Activated naive CD4-positive, alpha-beta T cell treated with anti-CD3 and anti-CD28 coated beads, Interleukin-2, amount 10 ng/mL, durations not matched to agents 7 days and 5 days (primary cell): ENCODE measurements at places on chromosomes 13 and 19.
A peak's percentile ranks its signal among the peaks of the same experiment; 100 is the strongest.

DNA sequence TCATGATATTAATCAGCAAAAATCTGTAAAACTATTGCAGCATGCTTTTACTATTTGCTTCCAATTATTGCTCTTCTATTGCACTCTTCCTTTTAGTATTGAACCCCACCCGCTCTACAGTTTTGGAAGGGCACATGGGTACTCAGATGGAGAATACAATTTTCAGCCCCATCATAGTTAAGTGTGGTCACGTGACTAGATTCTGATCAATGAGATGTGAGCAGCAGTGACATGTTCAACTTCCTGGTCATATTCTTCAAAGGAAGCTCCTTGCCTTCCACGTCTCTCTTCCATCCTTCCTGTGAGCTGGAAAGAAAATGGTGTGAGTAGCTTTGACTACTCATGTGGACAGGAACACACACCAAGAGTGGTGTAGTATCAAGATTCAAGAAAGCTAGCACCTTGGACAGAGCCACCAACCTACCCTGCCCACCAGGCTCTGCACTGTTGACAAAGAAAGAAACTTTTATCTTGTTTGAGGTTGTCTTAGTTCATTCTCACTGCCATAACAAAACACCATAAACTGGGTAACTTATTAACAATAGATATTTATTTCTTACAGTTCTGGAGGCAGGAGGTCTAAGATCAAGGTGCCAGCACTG is 3.8 kb upstream of the FGF14 start:
- peak; percentile 32 for DNase-seq
- no peak overlapping the region for H3K4me3 ChIP-seq
- H3K36me3 ChIP-seq, result no peaks in the 10 kb centered on the region
- peaks cover 19% of the 10 kb centered on the region for H3K4me1 ChIP-seq
- H3K27ac ChIP-seq, result no peak overlapping the region

GRCh38 chr19:35317464-35318043 is 11.4 kb upstream of the CD22 start:
- H3K27me3 ChIP-seq, result peaks cover 47% of the 10 kb centered on the region
- no peaks in the 10 kb centered on the region for H3K36me3 ChIP-seq
- no peak overlapping the region for H3K27ac ChIP-seq
- H3K4me3 ChIP-seq, result no peak overlapping the region

- no peaks in the 10 kb centered on the region for H3K27me3 ChIP-seq
- no peaks in the 10 kb centered on the region for H3K4me1 ChIP-seq
- H3K4me3 ChIP-seq, result no peak overlapping the region
- no peak overlapping the region for H3K27ac ChIP-seq
- no peak for DNase-seq
Observed at GRCh38 chr13:105008604-105009003, 1526.9 kb downstream of the EFNB2 start.

DNA sequence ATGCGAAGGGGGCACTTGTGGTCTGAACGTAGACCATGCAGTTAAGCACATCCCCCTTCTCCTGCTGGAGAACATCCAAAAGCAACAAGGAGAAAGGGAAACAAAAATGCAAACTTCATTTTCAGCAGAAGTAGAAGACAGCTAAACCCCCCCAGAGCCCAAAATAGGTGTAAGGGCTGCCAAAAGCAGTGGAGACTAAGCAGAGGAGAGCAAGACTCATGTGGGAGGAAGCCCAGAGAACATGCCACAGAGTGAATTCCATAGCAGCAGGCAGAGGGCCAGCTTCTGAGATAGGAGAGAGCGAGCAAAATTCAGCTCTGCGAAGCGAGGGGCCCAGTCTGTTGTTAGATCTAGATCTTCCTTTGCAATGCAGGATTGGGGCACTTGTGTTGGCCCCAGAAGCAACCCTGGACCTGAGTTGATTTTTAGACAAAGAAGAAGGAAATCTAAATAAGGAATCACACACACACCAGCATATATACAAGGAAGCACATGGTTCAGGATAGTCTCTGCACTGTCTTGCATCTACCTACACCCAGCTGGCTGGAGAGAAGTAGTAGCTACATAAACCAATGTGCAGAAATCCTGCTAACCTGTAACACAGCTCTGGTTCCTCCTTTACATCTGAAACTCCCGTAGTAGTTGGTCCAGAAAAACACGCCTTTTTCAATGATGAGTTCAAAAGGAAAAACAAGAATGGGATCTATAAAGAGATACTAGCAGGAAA is 199.6 kb downstream of the SPRY2 start:
- H3K36me3 ChIP-seq, result no peaks in the 10 kb centered on the region
- no peak overlapping the region for H3K27ac ChIP-seq
- H3K27me3 ChIP-seq, result no peaks in the 10 kb centered on the region
- no peak for DNase-seq
- H3K4me3 ChIP-seq, result no peak overlapping the region
- no peaks in the 10 kb centered on the region for H3K4me1 ChIP-seq

GRCh38 chr19:40377876-40378385 is 12.1 kb downstream of the HIPK4 start:
- no peak overlapping the region for H3K4me3 ChIP-seq
- peaks cover 6% of the 10 kb centered on the region for H3K36me3 ChIP-seq
- DNase-seq, result no peak
- no peak overlapping the region for H3K27ac ChIP-seq
- no peaks in the 10 kb centered on the region for H3K27me3 ChIP-seq

- H3K27me3 ChIP-seq, result no peaks in the 10 kb centered on the region
- H3K4me3 ChIP-seq, result no peak overlapping the region
- no peak for DNase-seq
- no peak overlapping the region for H3K27ac ChIP-seq
- H3K36me3 ChIP-seq, result no peaks in the 10 kb centered on the region
Observed at GRCh38 chr13:42539670-42540069, 34.3 kb upstream of the TNFSF11 start.

- peaks cover 28% of the 10 kb centered on the region for H3K27me3 ChIP-seq
- DNase-seq, result peak; percentile 38
- no peaks in the 10 kb centered on the region for H3K36me3 ChIP-seq
- H3K4me1 ChIP-seq, result no peaks in the 10 kb centered on the region
- H3K4me3 ChIP-seq, result no peak overlapping the region
Observed at GRCh38 chr19:42023121-42023942, 29.3 kb upstream of the ATP1A3 start.

GRCh38 chr19:51093510-51094345 is 11.0 kb upstream of the KLK14 start:
- H3K36me3 ChIP-seq, result peaks cover 12% of the 10 kb centered on the region
- no peak overlapping the region for H3K4me3 ChIP-seq
- DNase-seq, result no peak
- no peak overlapping the region for H3K27ac ChIP-seq

DNA sequence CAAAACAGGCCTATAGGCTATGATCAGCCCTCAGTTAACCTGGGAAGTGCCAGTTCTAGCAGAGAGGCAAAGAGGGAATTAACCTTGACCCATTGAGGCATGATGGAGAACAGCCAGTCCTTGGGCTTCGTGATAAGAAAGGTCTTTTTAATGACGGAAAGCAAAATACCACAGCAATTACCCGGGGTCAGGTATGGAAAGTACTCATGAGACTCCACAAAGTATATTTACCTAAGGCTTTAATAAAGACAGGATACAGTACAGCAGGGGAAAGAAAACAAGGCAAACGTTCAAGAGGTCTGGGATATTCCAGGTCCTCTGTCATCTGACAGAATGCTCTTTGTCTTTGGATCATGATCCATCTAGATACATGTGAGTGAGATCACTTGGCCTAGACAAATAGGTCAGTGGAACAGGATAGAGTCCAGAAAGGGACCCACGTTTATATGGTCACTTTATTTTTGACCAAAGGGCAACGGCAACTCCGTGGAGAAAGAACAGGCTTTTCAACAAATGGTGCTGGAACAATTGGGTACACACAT is 52.2 kb downstream of the WDFY2 start:
- peaks cover 3% of the 10 kb centered on the region for H3K36me3 ChIP-seq
- peaks cover 23% of the 10 kb centered on the region for H3K4me1 ChIP-seq
- no peak overlapping the region for H3K4me3 ChIP-seq
- H3K27ac ChIP-seq, result no peak overlapping the region
- DNase-seq, result no peak
- no peaks in the 10 kb centered on the region for H3K27me3 ChIP-seq

- no peaks in the 10 kb centered on the region for H3K4me1 ChIP-seq
- no peaks in the 10 kb centered on the region for H3K36me3 ChIP-seq
- H3K4me3 ChIP-seq, result no peak overlapping the region
- H3K27me3 ChIP-seq, result peaks cover 5% of the 10 kb centered on the region
- no peak overlapping the region for H3K27ac ChIP-seq
Observed at GRCh38 chr13:24734950-24735349, 29.0 kb upstream of the RNF17 start.

DNA sequence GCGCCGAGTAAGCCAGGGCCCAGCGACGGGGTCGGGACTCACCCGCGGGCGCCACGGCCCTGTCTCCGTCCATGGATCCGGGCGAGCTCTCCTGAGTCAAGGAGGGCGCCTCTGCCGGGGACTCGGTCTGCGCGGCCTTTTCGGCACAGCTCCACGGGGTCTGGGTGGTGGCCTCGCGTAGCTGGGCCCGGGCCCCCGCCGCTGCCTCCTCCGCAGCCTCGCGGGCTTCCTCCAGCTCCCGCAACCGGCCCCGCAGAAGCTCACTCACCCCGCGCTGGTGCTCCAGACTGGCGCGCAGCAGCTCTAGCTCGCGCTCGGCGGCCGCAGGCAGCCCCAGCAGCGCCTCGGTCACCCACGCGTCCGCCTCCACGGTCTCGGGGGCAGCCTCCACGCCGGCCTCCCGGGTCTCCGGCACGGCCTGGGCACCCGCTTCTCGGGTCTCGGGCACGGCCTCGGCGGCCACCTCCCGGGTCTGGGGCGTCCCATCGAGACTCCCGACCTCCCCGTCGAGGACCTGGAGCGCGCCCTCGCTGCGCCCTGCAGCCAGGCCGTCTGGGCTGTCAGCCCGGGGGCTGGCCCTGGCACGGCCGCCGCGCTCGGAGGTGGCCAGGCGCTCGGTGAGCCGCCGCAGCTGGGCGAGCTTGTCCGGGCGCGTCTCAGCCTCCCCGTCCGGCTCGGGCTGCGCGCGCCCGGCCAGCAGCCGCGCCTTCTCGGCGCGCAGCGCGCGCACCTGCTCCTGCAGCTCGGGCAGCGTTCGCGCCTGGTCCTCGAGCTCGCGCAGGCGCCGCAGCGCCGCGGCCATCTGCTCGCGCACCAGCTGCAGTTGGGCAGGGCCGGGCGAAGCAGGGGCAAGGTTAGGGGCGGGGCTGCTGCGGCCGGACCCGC is 8.4 kb downstream of the KANK3 start:
- H3K36me3 ChIP-seq, result peaks cover 3% of the 10 kb centered on the region
- peaks cover 89% of the 10 kb centered on the region for H3K27me3 ChIP-seq
- peak; percentile 58 for DNase-seq
- no peak overlapping the region for H3K27ac ChIP-seq

DNA sequence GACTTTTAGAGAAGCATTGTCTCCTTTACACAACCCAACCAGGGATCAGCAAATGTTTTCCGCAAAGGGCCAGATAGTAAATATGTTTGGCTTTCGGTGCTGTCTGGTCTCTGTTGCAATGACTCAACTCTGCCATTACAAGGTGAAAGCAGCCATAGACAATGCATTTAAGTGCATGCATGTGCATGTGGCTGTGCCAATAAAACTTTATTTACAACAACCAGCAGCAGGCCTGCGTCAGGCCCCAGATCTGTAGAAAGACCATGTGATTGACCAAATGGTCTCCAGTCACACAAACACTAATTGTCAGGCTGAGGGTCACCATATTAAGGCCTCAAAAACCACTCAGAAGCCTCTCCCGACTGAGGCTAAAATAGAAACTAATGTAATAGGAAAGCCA is 8.1 kb downstream of the RAB20 start:
- no peak overlapping the region for H3K27ac ChIP-seq
- no peak for DNase-seq
- H3K4me1 ChIP-seq, result peaks cover 2% of the 10 kb centered on the region
- peaks cover 6% of the 10 kb centered on the region for H3K36me3 ChIP-seq
- H3K27me3 ChIP-seq, result peaks cover 9% of the 10 kb centered on the region

- no peaks in the 10 kb centered on the region for H3K36me3 ChIP-seq
- H3K4me3 ChIP-seq, result no peak overlapping the region
- peaks cover 85% of the 10 kb centered on the region for H3K27me3 ChIP-seq
- DNase-seq, result no peak
- no peak overlapping the region for H3K27ac ChIP-seq
- H3K4me1 ChIP-seq, result peaks cover 2% of the 10 kb centered on the region
Observed at GRCh38 chr13:110413676-110414040, 106.6 kb downstream of the COL4A2 start.

DNA sequence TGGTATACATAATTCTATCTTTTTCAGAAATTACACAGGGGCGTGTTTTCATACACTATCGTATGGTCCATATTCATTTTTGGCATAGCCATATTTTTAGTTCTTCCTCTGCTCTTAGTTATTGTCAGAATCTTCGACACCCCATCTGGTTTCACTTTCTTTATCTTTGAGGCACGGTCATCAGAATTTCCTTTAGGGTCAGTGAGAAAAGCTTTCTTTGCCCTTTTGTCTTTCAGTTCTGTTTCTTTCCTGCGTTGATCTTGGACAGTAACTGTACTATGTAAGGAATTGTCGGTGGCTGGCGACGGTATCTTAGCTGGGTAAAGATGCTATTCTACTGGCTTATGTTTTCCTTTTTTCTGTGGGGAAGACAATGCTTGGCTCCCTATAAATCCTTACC is 10.6 kb upstream of the KIR2DL4 start:
- H3K27me3 ChIP-seq, result peaks cover 21% of the 10 kb centered on the region

- no peak for DNase-seq
- H3K4me3 ChIP-seq, result no peak overlapping the region
- peaks cover 41% of the 10 kb centered on the region for H3K36me3 ChIP-seq
- no peak overlapping the region for H3K27ac ChIP-seq
- peaks cover 30% of the 10 kb centered on the region for H3K4me1 ChIP-seq
Observed at GRCh38 chr19:4266253-4267000, 12.6 kb upstream of the SHD start.

- no peaks in the 10 kb centered on the region for H3K27me3 ChIP-seq
- H3K36me3 ChIP-seq, result no peaks in the 10 kb centered on the region
- DNase-seq, result no peak
- no peak overlapping the region for H3K27ac ChIP-seq
Observed at GRCh38 chr13:103799028-103799427, 732.8 kb upstream of the SLC10A2 start.

DNA sequence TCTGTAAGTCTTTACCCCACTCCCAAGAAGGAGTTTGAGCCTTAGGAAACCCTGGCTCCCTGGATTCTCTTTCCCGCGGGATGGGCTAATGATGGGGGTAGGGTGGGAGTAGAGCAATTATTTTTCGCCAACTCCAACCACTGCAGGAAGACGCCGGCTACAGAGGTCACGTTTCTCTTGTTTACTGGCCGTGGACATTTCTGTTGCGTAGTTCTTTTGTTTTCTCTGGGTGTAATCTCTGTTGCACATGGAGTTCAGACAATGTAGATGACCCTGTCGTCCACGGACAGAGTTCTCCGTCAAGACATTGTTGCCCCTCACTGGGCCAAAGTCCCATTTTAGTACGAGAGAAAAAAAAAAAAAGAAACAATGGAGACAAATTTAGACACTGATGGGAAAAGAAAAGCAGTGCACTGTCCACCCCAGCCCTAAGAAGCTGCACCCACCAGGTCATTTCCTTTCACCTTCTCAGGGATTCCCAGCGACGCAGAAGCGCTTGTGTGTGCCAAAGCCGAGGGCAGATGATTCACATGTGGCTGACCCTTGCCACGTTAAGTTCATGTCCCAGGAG is 133.9 kb upstream of the ARGLU1 start:
- H3K27ac ChIP-seq, result no peak overlapping the region
- no peak for DNase-seq
- H3K27me3 ChIP-seq, result no peaks in the 10 kb centered on the region
